ENCODE measurements at places on chromosomes 4 and X. TPM values are rescaled to one million over a fixed set of nuclear protein-coding genes. Genes with fewer than 3 reads are reported as not detected.

Gene ANOS1
- polyA plus RNA-seq = 0.53 TPM

Gene KCNIP4
- polyA plus RNA-seq = 4.9 TPM

Gene EVC
- 18.7 TPM for polyA plus RNA-seq

Gene UGT2B17
- not detected for polyA plus RNA-seq

Gene ENPP6
- 1.2 TPM for polyA plus RNA-seq

DNA sequence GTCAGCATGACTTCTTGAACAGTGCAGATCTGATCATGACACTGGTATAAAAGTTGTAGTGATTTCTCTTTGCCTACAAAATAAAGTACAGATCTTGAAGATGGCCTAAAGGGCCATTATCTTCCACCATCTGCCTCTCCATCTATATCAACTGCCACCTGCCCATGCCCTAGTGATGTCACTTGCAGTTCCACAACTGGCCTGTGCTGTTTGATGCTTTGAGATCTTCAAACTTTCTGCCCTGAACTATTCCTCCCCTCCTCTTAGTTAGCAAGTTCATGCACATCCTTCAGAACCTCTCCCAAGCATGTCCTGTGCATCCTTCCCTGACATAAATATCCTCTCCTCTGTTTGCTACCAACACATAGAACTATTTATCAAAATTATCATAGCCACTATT is 217.0 kb downstream of the SOWAHB start:
- DNase-seq = no peak

GRCh38 chr4:156778093-156778492 is 193.5 kb downstream of the PDGFC start:
- DNase-seq = no peak

GRCh38 chrX:50726296-50726695 is 87.7 kb downstream of the SHROOM4 start:
- DNase-seq = no peak

DNA sequence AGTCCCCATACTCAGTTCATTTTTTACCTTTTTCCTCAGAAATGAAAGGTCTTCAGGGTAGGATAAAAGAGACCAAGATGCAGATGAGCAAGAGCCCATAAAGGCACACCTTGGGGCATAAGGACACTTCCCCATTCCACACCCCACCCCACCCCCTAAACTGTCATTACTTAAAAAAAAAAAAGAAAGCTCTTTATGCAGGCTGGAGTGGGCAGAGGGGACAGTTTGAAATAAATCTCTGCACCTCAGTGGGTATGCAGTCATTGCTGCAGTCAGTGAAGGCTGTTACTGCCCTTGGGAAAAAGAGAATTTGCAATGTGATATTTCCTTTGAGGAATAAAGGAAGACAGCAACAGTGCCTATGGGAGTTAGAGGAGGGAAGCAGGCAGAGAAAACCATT is 137.5 kb downstream of the ANK2 start:
- no peak for DNase-seq

DNA sequence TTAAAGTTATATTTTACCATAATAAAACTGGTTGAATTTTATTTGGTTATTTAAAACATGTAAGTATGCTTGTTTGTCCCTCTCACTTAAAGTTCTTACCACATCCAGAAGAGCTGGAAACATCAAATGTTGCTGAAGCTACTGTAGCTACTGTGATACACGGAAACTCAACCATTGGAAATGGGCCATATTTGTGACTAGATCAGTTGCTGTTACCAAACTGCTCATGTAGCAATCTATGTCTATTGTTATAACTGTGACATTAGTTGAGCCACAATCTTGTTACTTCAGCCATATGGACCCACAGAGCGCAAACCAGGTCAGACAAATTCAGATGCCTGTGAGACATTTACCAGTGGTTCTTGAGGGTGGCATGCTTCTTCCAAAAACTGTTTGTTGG is 41.6 kb downstream of the NDNF start:
- no peak for DNase-seq

GRCh38 chrX:106917830-106918500 is 2.2 kb upstream of the CLDN2 start:
- DNase-seq = no peak

GRCh38 chr4:20433097-20433705 is 181.5 kb downstream of the SLIT2 start:
- DNase-seq = no peak

DNA sequence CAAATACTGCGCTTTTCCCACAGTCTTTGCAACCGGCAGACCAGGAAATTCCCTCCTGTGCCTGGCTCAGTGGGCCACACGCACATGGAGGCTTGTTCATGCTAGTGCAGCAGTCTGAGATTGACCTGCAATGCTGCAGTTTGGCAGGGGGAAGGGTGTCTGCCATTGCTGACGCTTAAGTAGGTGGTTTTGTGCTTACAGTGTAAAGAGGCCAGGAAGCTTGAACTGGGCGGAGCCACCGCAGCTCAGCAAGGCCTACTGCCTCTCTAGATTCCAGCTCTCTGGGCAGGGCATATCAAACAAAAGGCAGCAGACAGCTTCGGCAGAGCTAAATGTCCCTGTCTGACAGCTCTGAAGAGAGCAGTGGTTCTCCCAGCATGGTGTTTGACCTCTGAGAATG is 390.5 kb upstream of the TECRL start:
- DNase-seq = no peak

- DNase-seq = no peak
These were observed 132.6 kb downstream of the PACRGL start for GRCh38 chr4:20832826-20833225.

GRCh38 chrX:39905538-39905891 is 192.2 kb downstream of the BCOR start:
- DNase-seq = no peak

All from urinary bladder (tissue), 4 donors.